ENCODE measurements at places on chromosomes 12 and 14.

DNA sequence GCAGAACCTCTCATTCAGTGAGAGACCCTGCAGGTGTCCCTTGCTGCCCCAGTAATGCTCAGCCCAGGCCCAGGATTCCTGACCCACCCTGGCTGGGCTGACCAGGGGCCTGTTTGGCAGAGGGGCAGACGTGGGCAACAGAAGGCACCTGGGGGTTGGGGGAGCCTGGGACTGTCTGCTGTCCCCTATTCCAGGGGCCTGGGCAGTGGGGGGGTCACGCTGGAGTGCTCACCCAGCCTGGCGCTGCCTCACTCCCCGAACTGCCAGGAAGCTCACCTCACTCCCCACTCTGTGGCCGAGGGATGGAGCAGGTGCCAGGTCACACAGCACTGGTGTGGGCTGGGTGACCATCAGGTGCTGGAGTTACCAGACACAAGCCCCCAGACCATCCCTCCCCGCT lies 22.6 kb upstream of the NUDT14 start:
- DNase-seq: no peak

DNA sequence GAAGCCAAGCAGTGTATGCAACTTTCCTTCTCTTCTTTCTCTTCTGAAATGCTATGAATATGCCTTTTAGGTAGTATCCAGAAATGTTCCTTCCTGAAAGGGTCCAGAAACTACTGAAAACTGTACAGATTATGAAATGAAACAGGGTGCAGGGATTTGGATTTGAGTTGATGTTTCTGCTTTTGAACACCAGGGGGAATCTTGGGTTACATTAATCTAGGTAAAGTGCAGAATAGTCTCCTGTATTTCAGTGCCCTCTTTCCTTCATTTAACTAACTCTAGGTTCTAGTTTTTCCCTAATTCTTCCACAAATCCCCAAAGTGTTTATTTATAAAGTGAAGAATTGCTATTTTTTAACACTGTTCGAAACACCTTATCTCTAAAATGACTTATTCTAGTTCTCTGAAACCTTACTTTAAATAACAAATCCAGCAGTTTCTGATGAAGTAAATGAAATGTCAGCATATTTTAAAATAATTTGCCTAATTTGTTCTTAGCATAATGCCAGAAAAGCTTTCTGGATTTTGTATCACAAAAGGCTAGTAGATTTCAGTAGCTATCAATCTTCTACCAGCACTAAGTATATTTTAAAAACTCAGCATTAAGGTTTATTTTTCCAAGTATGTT lies 111.9 kb downstream of the LRRK2 start:
- DNase-seq: no peak

GRCh38 chr14:63262446-63262845 lies 56.3 kb downstream of the GPHB5 start:
- DNase-seq: no peak

- no peak for DNase-seq
Measured at GRCh38 chr14:69573831-69574262, 824 bp downstream of the CCDC177 start.

GRCh38 chr14:101721111-101721510 lies 40.4 kb upstream of the PPP2R5C start:
- no peak for DNase-seq

DNA sequence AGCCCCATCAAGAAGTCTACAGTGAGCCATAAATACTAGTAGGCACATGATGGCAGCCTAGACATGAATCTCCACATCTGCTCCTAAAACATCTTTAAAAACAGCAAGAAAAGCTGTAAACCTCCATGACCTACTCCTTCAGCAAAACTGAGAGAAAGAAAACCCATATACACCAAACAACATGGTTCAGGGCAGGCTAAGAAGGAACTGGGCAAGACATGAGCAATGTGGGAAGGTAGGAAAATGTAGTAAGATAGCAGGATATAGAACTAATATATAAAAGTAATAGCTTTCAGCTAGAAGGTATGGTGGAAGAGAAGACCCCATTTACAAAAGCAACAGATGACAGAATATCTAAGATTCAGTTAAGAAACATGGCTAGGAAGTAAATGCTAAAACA lies 88.8 kb downstream of the RPS6KA5 start:
- no peak for DNase-seq

DNA sequence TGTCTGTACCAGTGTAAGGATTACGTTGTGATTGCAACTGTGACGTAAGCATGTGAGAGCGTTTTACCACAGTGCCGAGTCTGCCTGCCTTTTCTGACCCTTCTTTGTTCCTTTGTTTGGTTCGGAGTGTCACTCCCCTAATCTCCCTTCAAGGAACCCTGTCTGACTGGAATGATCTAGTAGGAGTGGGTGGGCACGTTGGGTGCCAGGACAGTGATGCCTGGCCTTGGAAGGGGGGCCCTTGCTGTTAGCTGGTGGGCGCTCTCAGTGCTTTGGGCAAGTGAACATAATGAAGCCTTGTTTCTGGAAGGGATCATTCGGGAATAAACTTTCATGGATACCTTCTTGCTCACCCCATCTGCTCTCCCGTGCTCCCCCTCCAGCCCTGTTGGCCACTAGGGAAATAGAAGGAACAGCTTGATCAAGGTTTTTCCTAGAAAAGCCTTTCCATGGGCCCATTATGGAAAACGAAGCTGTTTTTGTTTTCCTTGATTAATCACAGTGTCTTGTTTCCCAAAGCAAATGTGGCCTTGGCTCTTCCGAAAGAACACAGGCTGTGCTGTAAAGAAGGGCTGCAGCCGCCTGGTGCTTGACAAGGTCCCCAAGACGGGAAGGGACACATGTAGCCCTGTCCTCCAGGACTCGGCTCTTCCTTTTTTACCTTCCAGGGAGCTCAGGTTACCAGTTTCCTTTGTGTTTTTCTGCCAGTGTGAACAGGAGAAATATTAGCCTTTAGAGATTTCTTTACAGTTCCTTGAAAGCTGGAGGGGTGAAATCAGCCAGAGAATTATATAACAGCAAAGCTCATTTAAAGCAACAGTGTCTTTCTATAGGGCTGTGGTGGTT lies 215.5 kb downstream of the CRADD start:
- no peak for DNase-seq

DNA sequence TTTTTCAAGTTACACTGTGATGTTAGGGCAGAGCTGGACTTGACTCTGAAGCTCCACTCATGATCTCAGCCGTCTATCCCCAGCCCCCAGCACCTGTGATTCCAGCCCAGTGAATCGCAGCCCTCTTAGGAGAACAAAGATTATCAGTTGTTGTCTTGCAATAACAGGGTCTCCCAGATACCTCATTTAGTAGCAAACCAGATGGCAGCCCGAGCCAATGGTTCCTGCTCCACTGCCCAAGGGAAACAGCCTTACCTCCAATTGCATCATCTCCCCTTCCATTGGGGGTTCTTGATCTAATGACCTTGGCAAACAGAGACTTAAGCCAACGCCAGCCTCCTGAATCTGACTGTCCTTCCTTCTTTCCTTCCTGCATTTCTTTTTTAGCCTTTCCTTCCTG lies 371.2 kb downstream of the BCL11B start:
- no peak for DNase-seq

DNA sequence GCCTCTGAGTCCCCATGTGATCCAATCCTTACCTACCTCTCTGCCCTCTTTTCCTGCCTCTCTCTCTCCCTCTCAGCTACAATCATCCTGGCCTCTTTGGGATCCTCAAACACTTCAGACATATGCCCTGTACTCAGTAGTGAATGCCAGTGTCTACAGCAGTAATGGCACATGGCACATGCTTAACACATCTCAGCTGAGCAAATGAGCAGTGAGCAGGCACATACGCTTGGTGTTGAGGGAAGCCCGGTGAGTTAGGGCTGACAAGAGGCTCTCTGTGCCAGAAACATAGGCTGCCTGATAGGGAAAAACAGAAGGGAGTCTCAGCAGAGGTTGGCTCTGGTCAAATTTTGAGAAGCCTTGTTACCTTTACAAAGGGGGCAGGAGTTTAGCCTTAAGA lies 409.1 kb downstream of the TMEM132D start:
- no peak for DNase-seq

DNA sequence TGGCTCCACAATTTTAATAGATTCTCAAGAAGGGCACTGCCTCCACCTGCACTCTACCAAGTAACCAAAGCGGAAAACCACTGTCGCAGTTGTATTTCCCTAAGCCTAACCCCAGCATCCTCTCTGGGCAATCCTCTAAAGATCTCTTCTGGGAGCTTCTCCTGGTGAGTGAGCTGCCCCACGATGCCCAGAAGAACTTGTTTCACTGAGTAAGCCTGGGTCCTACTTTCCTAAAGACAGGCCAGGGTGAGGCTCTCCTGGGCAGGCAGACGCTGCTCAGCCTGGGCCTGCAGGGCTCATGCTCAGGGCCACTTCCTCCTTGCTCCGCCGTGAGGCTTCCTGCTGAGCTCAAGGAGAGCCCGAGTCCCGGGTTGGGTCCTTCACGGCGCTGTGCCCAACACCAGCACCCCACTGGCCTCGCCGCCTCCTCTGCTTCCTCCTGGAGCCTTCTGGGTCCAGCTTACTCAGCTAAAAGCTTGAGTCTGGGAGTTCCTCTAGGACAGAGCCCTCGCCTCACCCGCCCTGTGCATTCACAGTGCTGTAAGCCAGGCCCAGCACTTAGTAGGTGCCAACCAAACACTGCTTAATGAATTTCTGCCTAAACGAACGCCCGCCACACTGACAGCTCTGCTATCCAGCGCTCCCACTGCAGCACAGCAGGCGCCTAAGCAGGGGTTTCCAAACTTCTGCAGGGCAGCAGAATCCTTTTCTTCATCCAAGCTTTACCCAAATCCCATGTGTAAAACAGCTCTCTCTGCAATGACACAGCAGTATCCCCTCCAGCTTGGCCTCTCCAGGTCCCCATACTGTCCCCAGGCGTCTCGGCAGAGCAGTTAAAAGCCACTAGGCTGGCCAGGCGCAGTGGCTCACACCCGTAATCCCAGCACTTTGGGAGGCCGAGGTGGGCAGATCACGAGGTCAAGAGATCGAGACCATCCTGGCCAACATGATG lies 5.7 kb downstream of the RAB35 start:
- peak; percentile 7 for DNase-seq

GRCh38 chr14:103897075-103897947 lies 30.9 kb upstream of the TDRD9 start:
- DNase-seq: no peak

DNA sequence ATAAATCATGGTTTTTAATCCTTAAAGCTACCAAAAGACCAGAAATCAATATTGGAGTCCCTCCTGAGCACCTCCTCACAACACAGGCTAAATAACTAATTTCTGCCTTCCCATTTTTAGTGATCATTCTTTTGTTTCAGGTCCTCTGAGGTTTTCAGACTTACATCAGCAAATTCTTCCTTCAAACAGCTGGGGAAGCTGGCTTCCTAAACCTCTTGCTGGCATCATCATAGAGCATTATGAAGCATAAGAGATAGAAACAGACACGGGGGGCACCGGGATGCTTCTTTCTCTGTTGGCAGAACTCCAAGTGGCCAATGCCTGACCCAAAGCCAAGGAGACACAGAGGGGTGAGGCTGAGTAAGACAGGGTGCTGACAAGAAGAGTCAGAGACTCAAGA lies 47.9 kb upstream of the DBX2 start:
- no peak for DNase-seq

DNA sequence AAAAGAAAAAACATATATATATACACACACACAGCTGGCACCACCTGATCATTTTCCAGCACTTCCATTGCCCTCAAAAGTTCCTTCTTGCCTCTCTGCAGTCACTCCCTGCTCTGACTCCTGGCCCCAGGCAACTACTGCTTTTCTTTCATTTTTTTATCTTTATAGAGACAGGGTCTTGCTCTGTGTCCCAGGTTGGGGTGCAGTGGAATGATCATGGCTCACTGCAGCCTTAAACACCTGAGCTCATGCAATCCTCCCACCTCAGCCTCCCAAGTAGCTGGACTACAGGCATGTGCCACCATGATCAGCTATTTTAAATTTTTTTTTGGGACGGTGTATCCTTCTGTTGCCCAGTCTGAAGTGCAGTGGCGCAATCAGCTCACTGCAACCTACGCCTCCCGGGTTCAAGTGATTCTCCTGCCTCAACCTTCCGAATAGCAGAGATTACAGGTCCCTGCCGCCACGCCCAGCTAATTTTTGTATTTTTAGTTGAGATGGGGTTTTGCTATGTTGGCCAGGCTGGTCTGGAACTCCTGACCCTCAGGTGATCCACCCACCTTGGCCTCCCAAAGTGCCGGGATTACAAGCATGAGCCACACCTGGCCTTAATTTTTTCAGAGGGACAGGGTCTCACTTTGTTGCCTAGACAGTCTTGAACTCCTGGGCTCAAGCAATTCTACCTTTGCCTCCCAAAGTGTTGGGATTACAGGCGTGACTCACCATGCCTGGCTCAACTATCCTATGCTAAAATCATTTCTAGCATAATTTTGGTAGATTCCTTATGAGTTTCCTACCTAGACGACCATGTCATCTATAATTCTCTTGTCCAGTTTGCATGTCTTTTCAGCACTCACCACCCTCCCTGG lies 7.8 kb downstream of the HSP90AA1 start:
- DNase-seq: no peak

DNA sequence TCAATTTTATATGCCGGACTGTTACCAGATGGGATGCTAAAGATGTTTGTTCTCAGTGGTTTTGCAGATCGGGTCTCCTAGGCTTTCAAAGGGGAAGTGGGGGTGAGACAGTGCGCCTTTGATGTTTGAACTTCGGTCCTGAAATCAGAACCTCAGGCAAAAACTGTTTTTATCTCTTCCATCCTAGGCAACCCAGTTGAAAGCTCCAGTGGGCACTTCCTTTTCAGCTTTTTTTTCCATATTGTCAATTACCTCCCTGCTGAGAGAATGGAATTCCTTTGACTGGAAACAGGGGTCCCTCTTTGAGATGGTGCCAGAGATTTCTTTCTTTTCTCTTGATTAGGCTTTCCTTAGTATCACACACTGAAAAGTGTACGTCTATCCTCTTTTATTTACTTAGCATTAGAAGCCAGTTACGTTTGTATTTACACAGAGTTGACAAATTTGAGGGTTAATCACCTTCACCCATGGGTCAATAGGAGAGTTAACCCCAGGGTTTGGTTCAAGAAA lies 40.0 kb downstream of the NUAK1 start:
- no peak for DNase-seq

- DNase-seq: no peak
Measured at GRCh38 chr14:104560586-104560945, 19.0 kb upstream of the C14orf180 start.

GRCh38 chr12:132247718-132248452 lies 81.5 kb downstream of the GALNT9 start:
- no peak for DNase-seq

- DNase-seq: no peak
Measured at GRCh38 chr12:9869307-9870161, at the start of gene CLEC2B. TSS of gene CLEC2B (minus strand) at chr12:9869354.

- no peak for DNase-seq
Measured at GRCh38 chr12:103462675-103463074, 33.1 kb downstream of the C12orf42 start.

- no peak for DNase-seq
Measured at GRCh38 chr14:51922624-51923023, 62.2 kb downstream of the GNG2 start.
